CD4-positive, alpha-beta T cell treated with Interferon alpha-2 for 1 hour (primary cell): ENCODE measurements at places on chromosomes 6 and 20.

DNA sequence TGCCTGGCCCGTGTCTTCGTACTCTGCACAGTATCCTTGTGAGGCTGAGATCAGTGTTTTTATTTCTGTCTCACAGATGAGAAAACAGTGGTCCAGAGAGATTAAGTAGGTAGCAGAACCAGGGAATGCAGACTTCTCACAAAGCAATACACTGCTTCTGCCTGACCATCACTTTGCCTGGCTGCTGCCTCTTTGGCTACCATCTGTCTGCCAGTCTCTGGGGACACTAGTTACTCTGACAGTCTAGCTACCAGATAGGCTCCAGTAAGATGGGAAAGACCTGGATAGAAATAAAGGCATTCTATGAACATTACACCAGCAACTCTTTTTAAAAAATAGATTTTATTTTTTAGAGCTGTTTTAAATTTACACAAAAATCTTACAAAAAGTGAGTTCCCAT, 96.9 kb downstream of the PHACTR3 start:
- DNase-seq = no peak

DNA sequence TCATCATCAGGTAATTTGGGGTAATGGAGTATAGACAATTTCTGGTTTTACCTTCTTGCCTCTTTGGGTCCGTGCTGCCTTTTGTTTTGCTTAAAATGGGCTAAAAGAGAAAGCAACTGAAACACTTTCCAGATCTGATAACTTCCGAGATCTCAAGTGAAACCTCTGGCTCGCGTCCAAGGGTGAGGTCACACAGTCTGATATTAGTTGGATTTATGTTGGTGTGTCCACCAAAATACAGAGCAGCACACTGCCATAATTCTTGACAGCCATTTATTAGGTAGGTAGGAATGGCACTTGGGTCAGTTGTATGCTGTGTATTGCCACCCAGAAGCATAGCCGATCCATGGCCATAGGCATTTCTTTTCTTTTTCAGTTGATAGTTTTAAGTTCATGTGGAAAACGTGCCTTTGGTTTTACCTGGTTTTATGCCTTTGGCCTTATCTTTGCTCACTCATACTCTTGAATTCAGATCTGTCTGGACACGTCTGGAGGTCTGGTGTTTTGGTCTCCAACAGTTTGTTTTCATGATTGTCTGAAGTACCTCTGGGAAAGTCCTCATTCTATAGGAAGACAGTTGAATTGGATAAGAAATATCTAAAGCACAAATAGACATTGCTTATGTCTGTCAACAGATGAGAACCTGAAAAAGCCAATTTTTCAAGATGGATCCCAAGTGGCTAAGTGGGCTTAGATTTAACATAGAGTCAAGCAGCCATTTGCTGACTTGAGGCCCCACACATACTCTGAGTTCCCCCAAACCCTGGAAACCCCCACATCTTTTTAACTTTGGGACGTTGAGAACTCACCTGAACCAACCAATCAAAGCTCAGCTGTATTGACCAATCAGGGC, 320.8 kb downstream of the SOX4 start:
- peak; percentile 14 for DNase-seq

DNA sequence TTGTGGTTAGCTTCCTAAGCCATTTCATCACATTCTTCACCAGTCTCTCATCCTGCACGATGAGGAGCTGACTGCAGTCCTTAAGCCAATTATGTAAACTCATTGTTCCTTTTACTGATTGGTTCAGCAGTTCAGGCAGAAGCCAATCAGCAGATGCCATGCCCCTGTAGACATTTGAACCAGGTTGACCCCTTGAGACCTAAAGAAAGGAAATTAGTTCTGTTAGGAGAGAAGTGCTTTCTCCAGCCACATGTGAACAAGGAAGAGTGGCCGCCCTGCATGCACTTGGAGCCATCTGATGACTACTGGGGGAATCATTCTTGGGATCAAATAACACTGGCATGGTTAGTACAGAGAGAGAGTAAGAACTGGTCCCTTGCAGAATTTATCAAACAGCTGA, 535.2 kb upstream of the ID4 start:
- no peak for DNase-seq

DNA sequence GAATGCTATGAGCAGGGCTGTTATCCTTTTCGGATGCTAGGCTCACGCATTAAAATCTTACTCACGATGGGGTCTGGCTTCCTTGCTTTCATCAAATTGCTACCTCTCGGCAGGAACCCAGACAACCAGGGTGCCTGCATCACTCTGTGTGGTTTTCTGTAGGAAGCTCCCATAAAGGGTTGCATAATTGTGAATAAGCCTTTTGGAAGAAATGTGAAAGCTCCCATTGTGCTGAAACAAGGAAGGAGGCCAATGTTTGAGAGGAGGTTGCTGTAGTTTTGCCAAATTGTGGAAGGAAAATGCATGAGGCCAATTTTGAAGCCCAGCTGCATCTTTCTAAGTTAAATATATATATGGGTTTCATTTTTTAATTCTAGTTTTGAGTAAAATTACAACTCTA, 615.5 kb downstream of the C6orf118 start:
- no peak for DNase-seq

- no peak for DNase-seq
Observed at GRCh38 chr6:88843040-88843439, 120.4 kb downstream of the RNGTT start.

DNA sequence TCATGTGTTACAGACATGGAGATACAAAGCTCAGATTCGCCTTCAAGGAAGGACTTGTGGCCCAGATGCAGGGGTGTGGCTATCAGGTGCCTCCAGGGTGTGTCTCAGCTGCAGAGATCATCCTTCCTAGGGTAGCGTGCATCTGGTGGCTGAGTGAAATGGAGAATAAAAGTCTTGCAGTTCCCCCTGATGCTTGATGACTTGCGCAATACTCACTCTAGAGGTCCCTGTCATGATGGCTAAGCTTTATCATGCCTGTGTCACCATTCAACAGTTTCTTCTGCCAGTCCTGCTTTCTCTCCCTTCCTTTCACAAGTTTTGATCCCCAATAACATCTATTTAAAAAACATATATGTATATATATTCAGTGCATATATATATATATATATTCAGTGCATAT, 228.1 kb downstream of the PAX1 start:
- DNase-seq = no peak
